Activated naive CD8-positive, alpha-beta T cell treated with anti-CD3 and anti-CD28 coated beads, Interleukin-2, amount 50 U/mL, for 16 hours (primary cell): ENCODE measurements at places on chromosomes 12 and 14.

- no peak for DNase-seq
Observed at GRCh38 chr14:89014569-89014850, 190.1 kb downstream of the TTC8 start.

DNA sequence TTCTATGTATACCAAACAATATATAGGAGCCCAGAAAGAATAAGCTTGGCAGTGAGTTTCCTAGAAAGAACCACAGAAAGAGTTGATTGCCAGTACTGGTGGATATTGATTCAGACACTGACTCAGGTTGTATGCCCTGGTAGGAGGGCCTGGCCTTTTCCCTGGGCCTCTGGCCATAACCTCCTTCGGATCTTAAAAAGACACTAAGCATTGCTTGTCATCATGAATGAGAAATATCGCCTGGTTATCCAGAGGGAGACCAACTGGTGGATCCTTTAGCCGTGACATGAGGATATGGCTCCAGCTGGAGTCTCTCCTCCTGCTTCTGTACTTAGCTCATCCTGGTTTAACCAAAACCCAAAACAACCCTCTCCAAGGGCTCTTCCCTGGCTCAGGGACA lies 231.5 kb downstream of the MSRB3 start:
- DNase-seq = no peak

DNA sequence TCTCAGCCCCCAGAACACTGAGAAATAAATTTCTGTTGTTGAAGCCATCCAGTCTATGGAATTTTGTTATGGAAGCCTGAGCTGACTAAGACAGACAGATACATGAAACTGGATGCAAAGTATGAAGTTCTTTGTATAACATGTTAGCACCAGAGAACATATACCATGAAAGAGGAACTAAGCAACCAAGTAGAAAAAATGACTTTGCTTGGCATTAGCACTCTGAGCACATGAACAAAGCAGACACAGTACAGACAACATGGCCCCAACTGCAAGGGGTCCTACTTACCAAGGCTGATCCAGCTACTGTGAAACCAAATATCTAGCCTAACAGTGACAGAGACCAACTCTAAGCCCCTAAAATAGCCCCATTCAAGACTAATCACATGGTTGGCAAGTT lies 13.8 kb downstream of the EXOC5 start:
- DNase-seq = no peak

- no peak for DNase-seq
Observed at GRCh38 chr14:71247106-71247505, 339.8 kb downstream of the PCNX1 start.

GRCh38 chr14:81153187-81153586 lies 67.6 kb downstream of the GTF2A1 start:
- no peak for DNase-seq

DNA sequence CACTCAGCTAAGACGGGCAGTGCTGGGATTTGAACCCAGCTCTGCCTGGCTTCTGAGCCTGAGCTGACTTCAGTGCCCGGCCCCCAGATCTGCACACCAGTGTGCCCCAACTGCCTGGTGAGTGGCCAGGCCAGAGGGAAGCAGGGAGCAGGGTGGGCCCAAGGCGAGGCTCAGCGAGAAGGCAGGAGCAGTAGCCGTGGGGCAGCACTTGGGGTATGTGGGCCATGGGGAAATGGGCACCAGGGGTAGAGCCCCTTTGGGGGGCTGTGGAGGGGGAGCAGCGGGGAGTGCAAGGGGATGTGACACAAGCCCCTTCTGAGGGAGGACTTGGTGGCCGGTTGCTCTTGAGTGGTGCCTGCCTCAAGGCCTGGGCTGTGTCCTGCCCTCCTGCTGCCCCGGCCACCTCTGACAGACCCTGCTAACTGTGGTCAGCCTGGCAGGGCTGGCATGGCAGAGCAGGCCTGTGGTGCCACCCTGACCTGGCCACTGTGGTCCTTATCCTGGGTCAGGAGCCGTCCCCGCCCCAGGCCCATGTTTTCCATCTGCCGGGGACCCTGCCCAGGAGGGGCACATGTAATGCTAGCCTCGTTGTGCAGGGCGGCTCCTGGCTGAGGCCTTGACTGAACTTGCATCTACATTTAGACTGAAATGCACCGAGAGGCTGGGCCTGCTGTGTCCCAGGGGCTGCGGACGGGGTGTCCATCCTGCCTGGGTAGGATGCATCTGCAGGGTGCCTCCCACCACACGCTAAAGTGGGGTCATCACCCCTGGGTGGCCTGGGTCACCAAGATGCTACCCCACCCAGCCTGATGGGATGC lies 90.5 kb downstream of the KIF26A start:
- DNase-seq = no peak

DNA sequence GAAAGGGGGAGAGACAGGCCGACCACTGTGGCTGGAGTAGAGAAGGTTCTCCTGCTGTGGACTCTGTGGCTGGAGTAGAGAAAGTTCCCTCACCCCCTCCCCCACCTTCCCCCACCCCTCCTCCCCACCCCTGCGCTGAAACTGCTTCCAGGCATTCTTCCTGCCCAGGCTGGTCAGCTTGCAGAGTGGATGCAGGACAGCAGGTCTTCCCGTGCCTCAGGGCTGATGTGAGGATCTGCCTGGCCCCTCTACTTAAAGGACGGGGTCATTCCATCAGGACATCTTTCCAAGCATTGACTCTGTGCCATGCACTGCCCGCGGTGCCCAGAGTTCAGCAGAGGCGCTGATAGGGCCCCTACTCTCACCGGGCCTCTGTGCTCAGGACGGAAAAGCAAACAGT lies 13.2 kb upstream of the RIMBP2 start:
- no peak for DNase-seq

DNA sequence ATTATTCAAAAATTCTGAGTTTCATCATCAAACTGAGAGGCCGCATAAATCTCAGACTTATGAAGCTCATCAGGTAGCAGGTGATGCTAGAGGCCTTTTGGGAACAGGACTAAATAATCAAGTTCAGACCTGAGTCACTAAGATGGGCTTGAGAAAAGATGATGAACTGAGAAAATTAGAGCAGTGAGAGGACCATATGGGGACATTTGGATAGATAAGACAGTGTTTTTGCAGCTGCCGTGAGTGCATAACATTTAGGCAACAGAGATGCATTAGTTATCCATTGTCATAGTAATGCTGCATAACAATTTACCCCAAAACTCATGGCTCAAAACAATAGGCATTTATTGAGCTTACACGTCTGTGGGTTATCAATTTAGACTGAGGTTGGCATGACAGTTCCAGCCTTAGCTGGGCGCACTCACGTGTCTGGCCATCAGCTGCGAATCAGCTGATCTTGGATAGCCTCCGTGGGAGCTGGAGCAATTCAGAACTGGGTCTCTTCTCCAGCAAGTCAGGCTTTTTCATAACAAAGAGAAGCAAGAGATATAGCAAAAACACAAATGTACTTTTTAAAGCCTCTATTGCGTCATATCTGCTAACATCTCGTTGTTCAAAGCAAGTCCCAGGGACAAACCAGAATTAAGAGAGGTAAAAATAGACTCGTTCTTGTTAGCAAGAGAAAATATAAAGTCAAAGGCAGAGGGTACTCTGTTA lies 72.8 kb downstream of the CAPZA3 start:
- no peak for DNase-seq

DNA sequence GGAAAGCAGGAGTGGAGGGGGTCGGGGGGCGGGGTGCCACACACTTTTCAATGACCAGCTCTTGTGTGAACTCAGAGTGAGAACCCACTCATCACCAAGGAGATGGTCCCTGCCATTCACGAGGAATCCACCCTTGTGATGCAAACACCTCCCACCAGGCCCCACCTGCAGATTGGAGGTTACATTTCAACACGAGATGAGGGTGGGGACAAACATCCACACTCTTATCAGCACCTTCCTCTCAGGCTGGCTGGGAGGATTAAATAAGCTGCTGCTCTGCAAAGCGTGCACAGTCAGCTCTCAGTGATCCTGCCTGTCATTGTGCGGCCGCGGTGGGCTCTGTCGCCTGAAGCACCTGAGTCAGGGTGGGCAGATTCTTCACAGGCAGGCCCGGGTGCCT lies 39.7 kb downstream of the AACS start:
- no peak for DNase-seq

GRCh38 chr12:18246066-18246465 lies 15.3 kb upstream of the PIK3C2G start:
- DNase-seq = no peak

DNA sequence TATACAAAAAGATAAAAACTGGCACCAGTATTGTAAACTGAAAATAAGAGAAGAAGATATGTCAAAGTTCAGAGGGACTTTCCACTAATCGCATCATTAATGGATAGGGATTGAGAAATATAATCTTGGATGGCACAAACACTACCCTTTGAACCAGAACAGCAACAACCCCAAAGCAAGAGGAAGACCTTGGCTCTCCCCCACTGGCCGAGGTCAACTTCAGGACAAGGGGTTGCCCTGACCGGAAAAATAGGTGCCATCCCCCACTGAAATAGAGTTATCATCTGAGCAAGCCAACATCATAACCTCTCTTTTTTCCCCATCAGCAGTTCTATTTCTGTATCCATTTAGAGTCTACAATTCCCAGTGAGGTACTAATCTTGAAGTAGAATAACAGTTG lies 72.4 kb upstream of the PCED1B start:
- DNase-seq = no peak

DNA sequence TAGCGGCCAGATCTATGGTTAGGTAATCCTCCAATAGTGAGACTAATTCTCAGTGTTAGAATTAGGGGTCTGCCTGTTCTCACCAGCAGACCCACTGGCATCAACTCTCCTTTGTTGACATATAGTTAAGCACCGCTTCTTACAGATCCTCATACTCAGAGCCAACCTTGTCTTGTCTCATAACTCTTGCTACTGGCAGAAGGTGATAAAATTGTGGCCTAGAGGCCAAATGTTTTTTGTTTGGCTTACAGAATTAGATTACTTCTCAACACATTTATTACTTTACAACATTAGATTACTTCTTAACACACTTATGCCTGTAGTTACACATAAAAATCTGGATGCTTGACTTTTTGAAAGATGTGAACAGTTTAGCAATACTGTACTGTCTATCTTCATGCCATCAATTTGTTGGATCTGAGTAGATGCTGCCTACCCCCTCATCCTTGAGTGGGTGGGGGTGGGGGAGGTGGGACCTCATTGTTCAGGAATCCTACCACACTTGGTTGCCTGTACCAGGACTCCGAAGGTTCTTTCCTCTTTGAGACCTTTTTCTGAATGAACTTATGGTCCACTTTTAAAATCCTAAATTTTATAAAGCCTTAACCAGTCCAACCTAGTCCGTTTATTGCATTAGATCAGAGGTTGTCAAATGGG lies 7.0 kb downstream of the MTHFD1 start:
- no peak for DNase-seq

- no peak for DNase-seq
Observed at GRCh38 chr14:104685216-104685997, 4.0 kb upstream of the INF2 start.

GRCh38 chr12:132159555-132160003 lies 15.3 kb downstream of the NOC4L start:
- DNase-seq = no peak

GRCh38 chr14:100159094-100159864 lies at the start of gene DEGS2:
Gene DEGS2, minus strand, starts transcription at chr14:100159645. Its CDS starts 58 bp downstream, at chr14:100159587.
- DNase-seq = peak; percentile 36

GRCh38 chr12:89547101-89547500 lies 21.3 kb upstream of the POC1B start:
- no peak for DNase-seq

DNA sequence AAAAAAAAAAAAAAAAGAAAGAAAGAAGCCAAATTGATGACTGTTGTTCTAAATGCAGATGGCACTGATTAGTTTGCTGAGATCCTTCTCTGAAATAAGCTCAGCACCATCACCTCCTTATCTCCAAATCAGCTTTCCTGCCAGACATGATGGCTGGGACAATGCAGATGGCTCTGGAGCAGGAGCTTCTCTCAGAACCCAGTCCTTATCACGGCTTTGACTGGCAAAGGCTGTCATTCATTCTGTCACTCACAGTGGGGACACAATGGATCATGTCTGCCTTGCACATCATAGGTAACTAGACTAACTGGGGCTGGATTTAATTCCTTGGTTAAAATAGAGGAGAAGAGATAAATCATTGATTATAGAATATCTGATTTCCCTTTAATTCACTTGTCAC lies 146.3 kb downstream of the PDZRN4 start:
- DNase-seq = no peak

DNA sequence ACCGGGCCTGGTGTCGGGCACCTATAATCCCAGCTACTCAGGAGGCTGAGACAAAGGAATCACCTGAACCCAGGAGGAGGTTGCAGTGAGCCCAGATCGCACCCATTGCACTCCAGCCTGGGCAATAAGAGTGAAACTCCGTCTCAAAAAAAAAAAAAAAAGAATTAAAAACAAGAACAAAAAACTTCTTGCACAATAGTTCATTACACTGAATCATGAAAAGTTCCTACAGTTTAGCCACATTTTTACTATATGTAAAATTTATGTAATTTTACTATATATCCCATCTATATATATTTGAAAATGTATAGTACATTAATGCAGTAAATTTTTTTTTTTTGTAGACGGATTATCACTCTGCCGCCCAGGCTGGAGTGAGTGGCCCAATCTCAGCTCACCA lies 4.6 kb downstream of the ATP5F1B start:
- no peak for DNase-seq

DNA sequence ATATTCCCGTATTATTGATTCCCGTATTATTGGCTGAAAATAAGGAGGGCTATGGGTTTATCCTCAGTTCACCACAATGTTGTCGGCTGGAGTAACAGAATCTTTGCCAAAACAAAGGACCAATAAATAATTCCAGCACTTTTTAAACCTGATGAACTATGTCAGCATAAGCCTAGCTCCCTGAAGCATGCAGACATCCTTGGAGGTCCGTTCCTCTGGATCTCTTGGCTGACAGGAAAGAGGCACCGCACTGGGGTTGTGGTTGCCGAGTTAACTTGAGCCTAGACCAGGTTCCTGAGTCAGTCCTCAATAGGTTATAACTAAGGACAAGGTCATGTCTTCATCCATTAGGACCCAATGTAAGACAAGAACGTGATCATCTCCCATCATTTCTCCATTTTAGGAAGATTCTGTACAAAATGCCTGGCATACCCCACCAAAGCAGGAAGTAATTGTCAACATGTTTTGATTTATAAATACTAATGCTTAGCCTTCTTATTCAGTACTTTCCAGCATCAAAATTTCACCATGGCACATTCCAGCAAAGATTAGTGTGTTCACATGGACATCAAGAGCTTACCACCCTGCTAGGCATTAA lies 36.6 kb downstream of the NID2 start:
- no peak for DNase-seq

DNA sequence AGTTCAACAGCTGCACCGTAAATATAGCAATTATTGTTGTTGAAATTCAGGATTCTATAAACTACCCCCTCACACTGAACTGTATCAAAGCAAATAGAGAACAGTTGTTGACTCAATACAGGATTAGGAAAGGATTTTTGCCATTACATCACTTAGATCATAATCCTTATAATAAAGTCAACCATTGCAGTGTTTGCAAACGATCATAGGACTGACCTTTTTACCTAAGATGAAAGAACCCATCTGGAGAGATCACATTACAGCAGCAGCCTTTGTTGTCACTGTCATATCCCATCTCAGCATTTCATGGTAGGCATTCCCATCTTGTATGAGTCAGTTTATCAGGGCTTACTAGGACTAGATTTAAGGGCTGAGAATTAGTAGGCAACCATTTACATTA lies 96.1 kb downstream of the IPO8 start:
- DNase-seq = no peak

- no peak for DNase-seq
Observed at GRCh38 chr14:23640524-23641141, 4.5 kb downstream of the DHRS2 start.

- no peak for DNase-seq
Observed at GRCh38 chr12:123801573-123802178, 39.6 kb downstream of the DNAH10 start.
